HuH-7.5 (cell line): ENCODE measurements at places on chromosomes 1 and 21.

DNA sequence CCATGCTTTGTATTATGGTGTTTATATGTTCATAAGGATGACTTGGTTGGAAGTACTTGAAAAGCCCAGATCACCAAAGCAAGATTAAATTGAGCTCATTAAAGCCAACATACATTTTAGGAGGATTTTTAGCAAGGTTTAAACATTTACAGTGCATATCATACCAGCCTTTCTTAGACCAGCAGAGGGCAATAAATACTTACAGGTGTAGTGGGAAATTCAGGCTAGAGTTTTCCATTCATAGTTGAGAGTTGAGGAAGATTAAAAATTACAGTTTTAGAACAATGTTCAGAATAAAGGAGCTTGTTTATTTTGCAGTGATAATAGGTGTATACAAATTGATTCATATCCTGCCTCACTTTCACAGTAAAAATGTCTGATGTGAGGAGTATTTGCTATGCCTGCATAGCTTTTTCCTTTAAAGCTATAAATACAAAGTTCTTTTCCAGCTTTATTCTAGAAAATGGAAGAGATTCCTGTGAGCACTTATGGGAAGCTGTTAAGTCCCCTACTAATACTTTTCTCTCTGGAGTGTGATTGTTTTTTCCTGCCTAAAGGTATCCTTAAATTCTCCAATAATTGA lies 35.3 kb downstream of the DTL start:
- no peak for DNase-seq

DNA sequence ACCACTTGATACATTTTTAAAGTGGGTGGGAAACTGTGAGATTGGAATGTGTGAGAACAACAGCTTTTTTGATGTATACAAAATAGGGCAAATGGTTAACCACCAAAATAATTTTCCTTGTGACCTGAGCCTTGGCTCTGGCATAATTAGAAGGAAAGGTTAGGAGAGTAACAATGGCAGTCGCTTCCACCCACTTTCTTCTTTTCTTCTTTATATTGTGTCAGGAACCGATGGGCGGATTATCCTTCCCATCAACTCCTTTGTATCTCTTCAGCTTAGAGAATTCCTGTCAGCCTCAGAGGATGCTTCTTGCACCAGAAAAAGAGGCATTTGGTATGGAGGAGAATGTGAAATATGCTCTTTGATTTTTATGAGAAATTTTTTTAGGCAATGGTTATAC lies 90.6 kb downstream of the SDCCAG8 start:
- no peak for DNase-seq

DNA sequence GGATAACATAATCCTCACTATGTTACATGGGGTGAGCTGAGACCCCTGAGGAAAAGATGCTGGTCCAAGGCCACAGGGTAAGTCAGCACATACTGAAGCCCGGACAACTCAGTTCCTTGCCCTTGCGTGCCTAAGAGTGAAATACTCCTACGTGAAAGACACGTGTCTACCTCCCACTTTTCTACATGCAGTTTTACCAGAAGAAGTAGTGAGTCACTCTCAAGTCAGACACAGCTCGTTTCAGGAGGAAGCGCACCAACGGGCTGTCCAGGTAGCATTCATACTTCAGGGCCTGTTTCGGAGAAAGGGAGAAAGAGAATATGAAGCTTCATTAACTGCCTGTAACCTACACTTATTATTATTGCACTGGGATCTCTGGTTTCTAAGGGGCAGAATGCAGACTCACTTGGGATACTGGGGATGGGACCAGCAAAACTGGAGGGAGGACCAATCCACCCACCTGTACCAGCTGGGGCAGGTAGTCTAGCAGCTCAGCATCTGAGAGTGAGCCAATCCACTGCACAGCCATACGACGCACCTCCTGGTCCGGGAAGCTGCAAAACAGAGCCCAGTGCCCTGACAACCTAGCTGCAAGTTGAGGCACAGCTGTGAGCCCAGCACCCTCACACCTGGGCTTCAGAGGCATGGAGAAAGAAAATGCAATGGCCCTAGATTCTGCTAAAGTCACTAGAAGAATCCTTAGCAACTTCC lies 32.4 kb upstream of the PPP1R15B start:
- DNase-seq, result no peak

GRCh38 chr1:3431266-3431665 lies 23.2 kb upstream of the ARHGEF16 start:
- peak; percentile 69 for DNase-seq

DNA sequence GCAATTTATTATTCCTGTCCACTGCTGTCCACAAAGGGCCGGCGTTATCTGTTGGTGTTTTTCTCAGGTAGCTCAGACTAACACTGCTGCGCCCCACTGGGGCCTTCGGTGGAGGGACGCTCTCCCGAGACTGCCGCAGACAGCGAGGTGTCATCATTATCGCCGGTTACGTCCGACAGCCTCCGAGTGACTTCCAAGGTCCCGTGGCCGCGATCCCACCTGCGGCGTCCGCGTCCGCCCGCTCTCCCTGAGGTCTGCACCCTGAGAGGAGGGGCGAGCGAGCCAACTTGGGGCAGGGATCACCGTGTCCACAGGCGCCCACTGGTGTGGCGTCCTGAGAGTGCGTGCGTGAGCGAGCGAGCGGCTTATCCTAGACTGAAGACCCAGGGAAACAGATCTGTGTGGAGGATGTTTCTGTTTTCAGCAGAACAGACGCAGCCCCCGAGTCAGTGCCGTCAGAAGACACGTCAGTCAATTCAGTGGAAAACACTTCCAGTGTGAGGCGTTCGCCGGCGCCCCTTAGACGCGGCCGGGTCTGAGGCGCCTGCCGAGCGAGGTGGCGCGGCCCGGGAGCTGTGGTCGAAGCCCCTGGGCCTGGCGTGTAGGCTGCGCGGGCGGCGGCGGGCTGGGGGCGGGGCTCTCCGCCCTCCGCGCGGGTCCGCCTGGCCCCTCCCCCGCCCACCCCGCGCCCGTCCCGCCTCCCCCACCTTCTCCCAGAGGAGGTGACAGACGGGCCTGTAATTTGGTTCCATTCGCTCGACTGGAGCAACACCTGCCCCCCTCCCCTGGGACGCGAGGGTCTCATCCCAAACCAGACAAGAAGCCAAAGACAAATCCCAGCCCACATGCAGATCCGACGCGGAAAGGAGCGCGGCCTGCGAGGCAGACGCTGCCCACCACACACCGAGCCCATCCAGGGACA lies 12.6 kb downstream of the NHLH2 start:
- DNase-seq, result no peak

GRCh38 chr21:29144736-29145353 lies 14.4 kb downstream of the MAP3K7CL start:
- no peak for DNase-seq

DNA sequence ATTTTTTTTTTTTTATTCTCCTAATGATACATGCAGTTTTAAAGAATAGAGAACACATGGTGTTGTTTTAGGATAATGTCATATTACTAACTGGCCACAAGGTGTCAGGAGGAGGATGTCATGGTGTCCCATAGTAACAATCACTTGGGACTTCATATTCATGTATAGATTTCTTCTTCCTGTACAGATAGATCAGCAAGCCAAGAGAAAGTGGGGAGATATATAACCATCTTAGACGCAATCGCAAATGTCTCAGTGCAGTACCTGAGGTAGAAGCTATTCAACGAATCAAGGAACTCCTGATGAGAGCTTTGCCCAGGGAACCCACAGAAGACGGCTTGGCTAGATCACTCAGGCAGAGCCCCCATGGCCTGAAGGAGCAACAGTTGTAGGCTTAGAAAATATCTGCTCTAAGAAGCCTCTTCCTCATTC lies 12.3 kb downstream of the OR2T11 start:
- peak; percentile 23 for DNase-seq

GRCh38 chr21:34770576-34770975 lies 101.8 kb downstream of the CLIC6 start:
- no peak for DNase-seq

DNA sequence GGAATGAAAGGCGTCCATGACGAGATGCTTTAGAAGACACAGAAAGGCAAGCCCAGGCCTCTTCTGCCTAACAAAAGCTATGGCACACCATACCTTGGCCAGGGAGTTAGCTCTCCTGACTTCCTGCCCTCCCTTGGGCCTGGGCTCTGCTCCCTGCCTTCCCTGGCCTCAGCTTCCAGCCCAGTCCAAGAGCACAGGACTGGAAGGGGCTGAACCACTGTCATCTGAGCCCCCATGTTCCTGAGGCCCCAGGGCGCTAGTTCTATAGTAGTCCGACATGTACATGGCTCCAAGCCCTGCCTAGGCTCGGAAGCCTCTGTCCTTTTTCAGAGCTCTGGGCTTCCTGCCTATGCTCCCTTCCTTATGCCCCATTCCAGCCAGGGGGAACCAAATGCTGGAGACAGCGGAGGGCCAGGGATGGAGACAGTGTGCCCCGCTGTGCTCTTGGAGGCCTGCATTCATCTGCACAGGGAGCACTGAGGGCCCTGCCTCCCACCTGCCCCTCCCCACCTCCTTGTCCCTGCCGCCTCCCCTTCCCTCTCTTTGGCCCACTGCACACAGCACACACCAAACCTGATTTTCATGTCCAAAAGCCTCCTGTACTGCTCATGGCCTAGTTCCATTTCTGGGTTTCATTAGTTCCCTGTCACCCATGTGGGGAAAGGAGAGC lies 240.1 kb downstream of the RHOU start:
- DNase-seq, result no peak

DNA sequence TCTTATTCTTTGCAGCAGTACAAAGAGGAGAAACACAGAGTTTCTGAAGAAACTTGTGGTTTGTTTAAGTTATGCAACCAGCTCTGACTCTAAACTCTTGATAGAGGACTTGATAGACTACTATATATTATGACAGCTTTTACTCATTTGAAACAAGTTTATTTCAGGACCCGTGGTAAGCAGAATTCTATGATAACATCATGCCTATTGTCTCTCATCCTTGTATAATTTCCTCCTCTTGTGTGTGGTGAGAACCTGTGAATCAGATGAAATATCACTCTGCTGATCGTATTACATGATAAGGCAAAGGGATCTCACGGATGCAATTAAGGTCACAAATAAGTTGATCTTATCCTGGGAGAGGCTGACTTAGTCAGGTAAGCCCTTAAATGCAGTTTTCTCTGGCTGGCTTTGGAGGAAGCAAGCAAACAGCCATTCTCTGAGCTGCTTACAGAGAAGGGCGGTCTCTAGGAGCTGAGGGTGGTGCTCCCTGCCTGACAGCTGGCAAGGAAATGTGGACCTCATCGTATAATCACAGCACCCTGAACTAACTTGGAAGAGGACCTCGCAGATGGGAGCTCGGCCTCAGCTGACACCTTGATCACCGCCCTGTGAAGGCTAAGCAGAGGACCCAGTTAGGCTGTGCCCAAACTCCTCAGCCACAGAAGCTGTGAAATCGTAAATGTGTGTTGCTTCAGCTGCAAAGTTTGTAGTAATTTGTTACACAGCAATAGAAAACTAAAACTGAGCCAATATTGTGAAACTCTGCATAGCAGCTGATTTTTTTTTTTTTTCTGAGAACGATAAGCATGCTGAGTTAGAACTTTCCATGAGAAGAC lies 151.1 kb upstream of the DPT start:
- no peak for DNase-seq

DNA sequence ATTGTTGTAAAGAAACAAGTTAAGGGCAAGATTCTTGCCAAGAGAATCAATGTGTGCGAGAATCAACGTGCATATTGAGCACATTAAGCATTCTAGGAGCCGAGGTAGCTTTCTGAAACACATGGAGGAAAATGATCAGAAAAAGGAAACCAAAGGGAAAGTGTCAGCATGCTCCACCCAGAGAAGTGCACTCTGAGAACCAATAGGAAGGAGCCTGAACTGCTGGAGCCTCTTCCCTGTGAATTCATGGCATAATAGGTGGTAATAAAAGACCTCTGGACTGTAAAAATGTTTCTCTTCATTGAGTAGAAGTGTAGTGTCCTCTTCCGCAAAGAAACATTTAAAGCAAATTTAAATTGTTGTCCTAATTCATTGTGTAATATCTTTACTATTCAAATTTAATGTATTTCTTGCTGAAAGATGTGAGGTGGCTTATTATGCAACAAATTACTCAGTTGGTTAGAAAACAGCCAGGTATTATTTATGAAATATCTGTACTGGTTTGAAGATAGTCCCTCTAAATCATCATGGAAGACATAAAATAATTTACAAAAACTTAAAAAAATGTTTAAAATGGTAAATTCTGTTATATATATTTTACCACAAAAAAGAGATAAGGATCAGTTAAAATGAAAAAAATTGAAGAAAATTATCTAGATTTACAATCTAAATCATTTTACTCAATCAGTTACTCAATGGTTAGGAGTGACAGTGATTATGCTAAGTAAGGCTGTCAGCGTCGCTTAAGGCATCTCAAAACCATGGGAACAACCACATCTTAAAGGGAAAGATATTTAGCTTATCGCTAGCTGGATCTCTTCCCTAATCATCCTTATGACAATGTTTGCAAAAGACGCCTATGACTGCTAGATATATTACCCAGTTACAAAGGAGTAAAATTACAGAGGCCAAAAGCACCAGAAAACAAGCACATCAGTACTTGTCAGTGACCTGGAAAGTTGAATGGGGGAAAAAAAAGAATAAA lies 31.3 kb downstream of the NVL start:
- DNase-seq, result no peak

GRCh38 chr1:68319907-68320306 lies 87.6 kb upstream of the WLS start:
- no peak for DNase-seq

GRCh38 chr1:234108921-234109320 lies 204.4 kb downstream of the SLC35F3 start:
- no peak for DNase-seq

- no peak for DNase-seq
Measured at GRCh38 chr1:95203908-95204437, 30.0 kb upstream of the RWDD3 start.

- no peak for DNase-seq
Measured at GRCh38 chr1:81836007-81836626, 35.4 kb downstream of the ADGRL2 start.

- no peak for DNase-seq
Measured at GRCh38 chr1:61993331-61993961, 201.2 kb upstream of the L1TD1 start.

- DNase-seq, result no peak
Measured at GRCh38 chr1:224052772-224053171, 61.1 kb upstream of the FBXO28 start.

- DNase-seq, result no peak
Measured at GRCh38 chr1:211653959-211654496, 21.4 kb downstream of the NEK2 start.
